ENCODE measurements at places on chromosomes 12 and 14. TPM values are rescaled to one million over a fixed set of nuclear protein-coding genes. Genes with fewer than 3 reads are reported as not detected.

- DNase-seq, result no peak
Observed at GRCh38 chr12:116101991-116102390, 175.5 kb downstream of the MED13L start.

DNA sequence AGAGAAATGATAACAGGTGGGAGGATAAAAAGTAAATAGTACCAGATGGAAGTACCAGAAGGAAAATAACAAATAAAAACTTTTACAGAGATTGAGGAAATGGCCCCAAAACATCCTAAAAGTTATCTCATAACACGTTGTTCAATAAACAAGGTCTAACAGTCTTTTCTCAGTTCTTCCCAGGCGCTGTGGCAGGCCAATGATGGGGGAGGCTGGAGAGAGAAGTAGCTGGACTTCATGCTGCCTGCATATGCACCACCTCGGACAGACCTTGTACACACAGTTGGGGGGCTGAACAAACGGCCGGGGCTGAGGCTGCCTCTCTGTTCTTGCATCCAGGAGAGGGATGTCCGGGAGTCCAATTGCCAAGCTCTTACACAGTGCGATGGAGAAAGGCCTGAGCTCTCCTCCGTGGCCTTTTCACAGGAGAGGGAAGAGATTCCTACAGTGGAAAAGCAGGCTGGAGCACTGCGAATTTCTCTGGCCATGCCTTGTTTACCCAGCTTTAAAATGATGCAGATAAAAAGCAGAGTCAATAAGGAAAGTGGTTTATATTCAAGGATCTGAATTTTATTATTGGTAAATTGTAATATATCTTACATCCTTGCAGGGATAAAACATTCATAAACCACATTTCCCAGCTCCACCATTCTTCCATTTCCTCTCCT lies 109.8 kb downstream of the PHLDA1 start:
- DNase-seq, result no peak

- no peak for DNase-seq
Observed at GRCh38 chr12:127388985-127389384, 878.0 kb upstream of the TMEM132C start.

GRCh38 chr14:104422837-104423681 lies 156.5 kb upstream of the C14orf180 start:
- no peak for DNase-seq

The IRAK3 gene
- total RNA-seq, result 0.46 TPM
